ENCODE measurements at places on chromosomes 4 and X. TPM values are rescaled to one million over a fixed set of nuclear protein-coding genes. Genes with fewer than 3 reads are reported as not detected.

ASMT gene
- polyA plus RNA-seq: not detected

GPM6B gene
- 1.4 TPM for polyA plus RNA-seq

GRCh38 chrX:69120476-69120875 is 44.8 kb downstream of the PJA1 start:
- DNase-seq: no peak

DNA sequence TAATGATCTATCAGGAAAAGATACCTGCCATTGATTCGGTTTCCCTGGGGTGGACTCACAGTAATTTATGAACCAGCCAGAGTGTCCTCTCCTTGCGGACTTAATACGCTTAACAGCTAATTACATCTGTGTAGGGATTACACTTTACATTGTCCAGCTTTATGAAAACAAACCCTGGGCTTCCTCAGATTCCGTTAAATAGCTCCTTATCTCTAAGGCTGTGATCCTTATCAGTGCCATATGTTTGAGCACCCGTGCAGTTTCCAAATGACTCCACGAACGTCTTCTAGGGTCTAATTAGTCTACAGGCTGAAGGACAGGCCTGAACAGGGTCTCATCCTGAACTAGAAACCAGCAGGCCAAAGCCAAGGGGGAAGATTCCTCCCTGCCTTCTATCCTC is 56.9 kb downstream of the KDR start:
- no peak for DNase-seq

DNA sequence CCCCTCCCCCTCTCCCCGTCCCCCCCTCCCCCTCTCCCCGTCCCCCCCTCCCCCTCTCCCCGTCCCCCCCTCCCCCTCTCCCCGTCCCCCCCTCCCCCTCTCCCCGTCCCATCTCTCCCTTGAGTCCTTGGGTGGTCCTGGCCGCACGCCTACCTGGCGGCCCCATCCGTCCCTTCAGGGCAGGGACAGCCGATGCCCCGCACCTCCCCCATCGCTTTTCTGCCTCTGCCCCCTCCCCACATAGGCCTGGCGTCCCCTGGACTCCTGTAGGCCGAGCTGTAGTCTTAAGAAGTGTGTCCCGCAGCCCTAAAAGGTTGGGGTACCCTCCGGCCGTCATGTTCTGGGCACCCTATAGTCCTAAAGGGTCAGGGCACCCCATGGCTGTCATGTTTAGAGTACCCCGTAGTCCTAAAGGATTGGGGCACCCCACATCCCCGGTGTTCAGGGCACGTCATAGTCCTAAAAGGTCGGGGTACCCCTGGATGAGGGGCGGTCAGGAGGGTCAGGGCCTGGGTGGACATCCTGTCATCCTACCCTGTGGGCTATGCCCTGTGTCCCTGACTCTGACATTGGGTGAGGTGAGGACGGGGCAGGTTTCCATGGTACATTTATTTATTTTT is 10.8 kb upstream of the GTPBP6 start:
- no peak for DNase-seq

DNA sequence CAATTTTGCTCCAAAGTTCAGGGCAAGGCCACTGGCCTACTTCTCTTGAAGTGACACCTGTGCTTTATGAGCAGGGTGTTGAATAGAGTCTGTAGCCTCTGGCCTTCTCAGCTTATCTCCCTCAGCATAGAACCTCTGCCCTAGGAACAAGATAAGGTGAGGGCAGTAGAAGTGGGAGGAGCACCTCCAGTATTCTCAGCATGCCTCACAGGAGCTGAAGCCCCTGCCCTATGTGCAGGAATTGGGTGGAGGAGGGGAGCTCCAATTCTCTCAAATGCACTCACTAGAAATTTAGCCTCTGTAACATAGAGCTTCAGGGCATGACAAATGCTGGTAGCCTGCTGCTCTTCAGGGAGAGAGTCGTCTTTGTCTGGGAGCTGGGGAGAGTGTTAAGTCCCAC is 479.3 kb downstream of the IL1RAPL1 start:
- DNase-seq: no peak

GRCh38 chr4:124209211-124209610 is 503.3 kb downstream of the ANKRD50 start:
- no peak for DNase-seq

Measured in immature natural killer cell (primary cell).